Left cardiac atrium (tissue), 4 donors: ENCODE measurements at places on chromosomes 12 and 14. TPM values are rescaled to one million over a fixed set of nuclear protein-coding genes. Genes with fewer than 3 reads are reported as not detected.

DNA sequence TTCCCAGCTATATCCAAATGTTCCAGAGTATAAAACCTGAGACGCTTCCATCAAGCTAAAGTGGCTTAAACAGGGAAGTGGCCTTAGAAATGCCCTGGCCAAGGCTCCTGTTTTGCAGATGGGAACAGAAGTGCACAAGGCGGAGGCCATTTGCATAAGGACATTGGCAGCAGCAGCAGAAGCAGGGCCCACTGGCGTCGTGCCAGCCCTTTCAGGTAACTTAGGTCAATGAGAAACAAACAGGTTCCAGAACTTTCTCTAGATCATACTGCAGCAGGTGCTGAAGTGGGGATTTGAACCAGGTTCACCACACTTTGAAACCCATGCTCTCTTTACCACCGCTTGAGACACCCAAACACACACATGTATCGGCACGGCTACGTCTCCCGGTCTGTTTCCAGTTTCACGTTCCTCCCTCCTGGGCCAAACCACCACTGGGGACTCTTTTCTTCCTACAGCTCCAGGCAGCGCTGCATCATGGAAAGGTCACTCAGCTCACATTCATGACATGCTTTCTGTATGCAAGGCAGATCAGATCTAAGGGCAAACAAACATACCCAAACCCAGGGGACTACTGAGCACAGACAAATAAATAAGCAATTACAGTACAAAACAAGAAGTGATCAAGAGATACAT lies 46.0 kb upstream of the PLEKHG6 start:
- DNase-seq, result no peak

DNA sequence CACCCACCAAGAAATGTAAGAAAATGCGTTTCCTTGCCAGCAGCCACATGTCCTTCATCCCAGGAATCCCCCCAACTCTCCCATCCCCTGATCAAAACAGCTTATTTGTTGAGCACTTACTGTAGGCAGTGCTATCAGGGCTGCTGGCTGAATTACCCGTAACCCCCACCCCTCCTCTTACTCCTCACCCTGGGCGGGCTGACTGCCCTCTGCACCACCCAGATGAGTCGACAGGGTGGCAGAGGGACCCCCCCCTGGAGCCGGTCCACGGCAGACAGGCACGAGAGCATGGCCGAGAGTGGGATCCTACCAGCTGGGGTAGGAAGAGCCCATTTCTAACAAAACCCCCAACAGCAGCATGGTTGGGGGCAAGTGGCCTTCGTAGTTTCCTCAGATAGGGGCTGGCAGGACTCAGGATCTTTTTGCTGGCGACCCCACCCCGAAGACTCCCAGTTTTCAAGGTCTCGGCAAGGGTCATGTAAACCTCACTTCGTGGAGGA lies 1.1 kb upstream of the RHOF start:
- no peak for DNase-seq

DNA sequence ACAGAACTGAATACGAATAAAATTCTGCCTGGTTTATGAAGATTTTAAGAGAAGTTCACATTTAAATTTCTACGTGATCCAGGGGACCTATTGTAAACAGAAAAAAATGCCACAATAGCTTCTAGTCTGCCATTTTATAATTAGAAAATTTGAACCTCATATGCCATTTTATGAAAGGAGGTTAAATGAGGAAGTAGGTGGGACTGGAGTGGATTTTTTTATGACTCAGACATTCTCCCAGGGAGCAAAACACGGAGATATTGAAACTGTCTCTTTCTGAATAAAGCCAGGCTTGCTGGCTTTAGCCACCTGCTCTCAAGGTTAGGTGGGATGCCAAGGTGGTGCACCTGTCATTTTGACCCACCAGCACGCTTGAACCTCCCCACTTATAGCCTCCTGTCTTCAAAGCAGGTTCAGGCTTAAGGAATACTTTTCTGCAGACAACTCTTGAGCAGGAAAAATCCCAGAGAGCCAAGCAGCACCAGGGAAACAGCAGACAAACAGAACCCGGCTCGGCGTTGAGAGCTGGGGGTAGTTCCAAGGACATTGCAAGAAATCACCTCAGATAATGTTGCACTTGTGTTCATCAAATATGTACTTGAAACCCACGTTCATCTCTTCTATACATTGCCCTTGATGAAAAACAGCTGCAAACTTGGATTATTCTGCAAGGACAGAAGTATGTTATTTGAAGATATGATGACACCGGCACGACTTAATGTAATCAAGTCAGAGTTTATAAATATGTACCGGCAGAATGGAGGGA lies 203.7 kb downstream of the PPM1H start:
- no peak for DNase-seq

DNA sequence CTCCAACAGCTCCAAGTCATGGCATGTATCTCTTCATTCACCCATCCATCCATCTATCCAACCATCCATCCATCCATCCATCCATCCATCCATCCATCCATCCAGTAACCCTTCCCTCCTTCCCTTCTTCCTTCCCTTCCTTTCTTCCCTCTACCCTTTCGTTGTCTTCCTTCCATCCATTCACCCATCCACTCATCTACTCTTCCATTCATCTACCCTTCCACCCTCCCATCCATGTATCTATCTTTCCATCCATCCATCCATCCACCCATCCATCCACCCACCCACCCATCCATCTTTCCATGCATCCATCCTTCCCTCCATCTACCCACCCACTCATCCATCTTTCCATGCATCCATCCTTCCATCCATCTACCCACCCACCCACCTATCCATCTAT lies 53.2 kb upstream of the FBXO21 start:
- DNase-seq, result no peak

Gene A2M
- total RNA-seq, result 634 TPM

Gene PMCH
- not detected for total RNA-seq

- DNase-seq, result no peak
These were observed 9.2 kb downstream of the TUNAR start for GRCh38 chr14:95885866-95886265.

Gene KRT85
- total RNA-seq, result not detected

- DNase-seq, result no peak
These were observed 14.1 kb downstream of the DRAM1 start for GRCh38 chr12:101891462-101891971.

Gene RDH16
- 0.27 TPM for total RNA-seq

DNA sequence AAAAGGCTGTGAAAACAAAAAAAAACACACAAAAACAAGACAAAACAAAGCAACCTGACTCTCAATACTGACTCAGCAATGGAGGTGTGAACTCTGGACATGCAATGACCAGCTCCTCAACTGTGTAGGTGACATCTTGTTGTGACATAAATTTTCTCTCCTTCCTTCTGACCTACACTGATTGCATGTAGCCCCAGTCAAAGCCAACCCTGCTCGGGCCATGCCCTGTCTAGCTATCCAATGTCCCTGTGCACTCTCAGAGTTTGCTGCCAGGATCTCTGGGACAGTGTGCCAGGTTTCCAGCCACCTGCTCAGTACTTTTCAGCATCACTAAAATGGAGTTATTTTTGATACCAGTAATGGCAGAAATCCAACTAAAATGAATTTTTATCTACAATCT lies 18.9 kb upstream of the CRACR2A start:
- no peak for DNase-seq

DNA sequence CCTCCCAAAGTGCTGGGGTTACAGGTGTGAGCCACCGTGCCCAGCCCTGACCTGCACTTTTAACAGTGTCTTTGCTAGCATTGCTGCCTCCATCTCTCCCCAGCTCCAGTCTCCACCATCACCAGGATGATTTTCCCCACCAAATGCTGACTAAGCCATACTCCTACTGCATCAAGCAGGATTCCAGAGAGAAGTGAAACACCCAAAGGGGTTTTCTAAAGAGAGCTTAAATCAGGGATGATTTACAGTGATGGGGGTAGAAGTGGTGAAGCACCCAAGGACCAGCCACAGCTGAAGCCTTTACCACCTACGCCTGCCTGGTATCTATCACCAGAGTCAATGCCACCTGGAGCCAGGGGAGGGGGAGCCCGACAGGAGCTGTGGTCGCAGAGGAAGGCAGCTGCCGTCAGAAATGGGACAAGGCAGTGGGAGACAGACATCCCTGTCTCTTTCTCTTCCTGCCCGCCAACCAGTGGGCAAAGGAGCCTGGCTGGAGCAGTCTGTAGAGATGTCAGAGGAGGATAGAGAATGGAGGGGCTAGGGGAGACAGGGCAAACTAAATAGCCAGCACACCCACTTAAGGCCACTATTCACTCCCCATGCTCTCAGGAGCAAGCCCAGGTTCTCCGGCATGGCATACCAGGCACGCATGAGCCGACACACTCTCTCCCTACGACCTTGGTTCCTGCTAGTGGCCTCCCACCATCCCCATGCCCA lies 22.4 kb upstream of the CD9 start:
- DNase-seq, result no peak

Gene LRTM2
- total RNA-seq, result not detected

DNA sequence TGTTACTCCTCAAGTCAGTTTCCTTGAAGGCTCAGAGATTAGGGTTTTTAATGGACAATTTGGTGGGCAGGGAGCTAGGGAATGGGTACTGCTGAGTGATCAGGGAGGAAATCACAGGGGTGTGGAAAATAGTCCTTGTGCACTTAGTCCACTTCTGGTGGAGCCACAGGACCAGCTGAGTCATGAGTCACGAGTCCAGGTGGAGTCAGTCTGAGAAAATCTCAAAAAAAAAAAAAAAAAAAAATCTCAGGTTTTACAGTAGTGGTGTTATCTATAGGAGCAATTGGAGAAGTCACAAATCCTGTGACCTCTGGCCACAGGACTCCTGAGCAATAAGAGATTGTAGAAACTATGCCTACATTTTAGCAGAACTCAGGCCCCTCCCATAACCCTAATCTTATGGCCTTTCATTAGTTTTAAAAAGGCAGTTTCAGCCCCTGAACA lies 28.2 kb upstream of the AMN1 start:
- no peak for DNase-seq

- DNase-seq, result no peak
These were observed 5.9 kb upstream of the ASB8 start for GRCh38 chr12:48163150-48163747.

- DNase-seq, result no peak
These were observed 264.0 kb downstream of the FUT8 start for GRCh38 chr14:65676361-65677014.

DNA sequence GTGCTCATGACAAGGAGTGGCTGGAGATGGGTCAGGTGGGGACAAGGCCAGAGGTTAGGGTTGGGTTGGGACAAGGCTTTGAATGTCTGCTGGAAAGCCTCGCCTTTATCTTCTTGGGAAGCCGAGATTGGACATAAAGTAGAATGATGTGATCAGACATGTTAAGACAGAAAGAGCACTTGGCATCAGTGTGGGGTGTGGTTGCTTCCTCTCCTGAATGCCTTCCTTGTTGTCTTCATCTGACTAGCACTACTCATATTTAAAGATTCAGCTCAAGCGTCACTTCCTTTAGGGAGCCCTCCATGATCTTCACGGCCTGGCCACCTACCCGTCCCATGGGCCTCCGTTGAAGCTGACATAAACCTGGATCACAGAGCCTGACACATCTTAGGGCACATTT lies 14.8 kb upstream of the C12orf75 start:
- no peak for DNase-seq

- no peak for DNase-seq
These were observed 44.3 kb downstream of the PELI2 start for GRCh38 chr14:56162476-56162875.

DNA sequence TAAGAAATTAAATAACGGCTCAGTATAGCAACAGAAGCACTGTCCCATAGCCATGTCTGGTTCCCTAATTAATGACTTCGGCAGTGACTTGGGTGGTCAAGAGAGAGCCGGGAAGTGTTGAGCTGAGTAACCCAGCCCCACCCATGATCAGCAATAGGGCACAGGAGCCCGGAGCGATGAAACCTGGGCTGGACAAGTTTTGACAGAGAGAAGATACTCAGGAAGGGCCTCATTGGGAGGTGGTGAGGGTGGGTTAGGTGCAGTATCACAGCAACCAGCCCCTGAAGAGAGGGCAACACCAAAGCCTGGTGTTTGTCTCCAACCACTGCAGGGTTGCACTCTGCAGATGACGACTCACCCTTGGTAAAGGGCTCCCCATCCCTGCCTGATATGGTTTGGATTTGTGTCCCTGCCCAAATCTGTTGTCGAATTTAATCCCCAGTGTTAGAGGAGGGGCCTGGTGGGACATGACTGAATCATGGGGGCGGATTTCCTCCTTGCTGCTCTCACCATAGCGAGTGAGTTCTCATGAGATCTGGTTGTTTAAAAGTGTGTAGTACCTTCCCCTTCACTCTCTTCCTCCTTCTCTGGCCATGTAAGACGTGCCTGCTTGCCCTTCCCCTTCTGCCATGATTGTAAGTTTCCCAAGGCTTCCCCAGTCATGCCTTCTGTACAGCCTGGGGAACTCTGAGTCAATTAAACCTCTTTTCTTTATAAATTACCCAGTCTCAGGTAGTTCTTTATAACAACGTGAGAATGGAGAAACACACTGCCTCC lies 124.9 kb upstream of the MED13L start:
- DNase-seq, result no peak

GRCh38 chr12:95481072-95481471 lies 7.1 kb downstream of the METAP2 start:
- DNase-seq, result no peak

- no peak for DNase-seq
These were observed 726.2 kb downstream of the SLC6A15 start for GRCh38 chr12:84186433-84186832.

DNA sequence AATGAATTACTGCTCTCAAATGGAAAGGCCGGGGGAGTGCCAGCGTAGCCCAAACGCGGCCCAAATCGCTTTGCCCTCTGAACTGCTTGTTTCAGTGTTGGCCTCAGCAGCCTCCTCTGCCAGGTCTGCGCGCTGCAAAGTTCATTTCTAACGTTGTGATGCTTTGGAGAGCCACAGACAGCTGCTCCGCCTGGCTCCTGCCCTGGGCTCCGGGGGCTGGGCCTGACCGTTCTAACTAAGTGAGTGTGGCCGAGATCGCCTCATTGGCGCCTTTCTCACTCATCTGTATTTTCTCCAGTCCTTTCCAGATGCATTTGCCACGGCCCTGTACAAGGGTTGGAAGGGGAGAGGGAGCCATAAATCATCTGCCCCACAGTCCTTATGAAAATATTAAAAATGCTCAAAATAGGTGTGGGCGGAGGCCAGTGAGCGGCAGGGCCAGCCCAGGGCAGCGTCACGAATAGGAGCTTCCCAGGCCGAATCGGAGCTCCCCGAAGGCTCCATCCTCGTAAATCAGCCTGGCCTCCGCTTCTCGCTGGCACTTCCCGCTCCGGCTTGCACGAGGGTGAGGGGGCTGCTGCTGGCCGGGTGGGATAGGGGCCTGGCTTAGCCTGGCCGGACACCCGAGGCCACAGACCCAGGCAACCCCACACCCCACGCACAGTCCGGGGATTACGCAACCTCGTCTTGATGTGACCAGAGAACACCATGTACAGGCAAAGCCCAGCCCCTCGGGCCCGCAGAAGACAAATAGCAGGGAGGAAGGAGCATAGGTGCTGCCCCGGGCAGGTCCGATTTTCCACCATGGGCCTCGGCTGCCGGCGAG lies 196.6 kb upstream of the DIO3 start:
- DNase-seq, result peak; percentile 48
